Stimulated activated CD4-positive, alpha-beta T cell treated with anti-CD3 and anti-CD28 coated beads, Interleukin-1b, Interleukin-23, amount 100 ng/mL, for 1 hour (primary cell): ENCODE measurements at places on chromosomes 16 and 17.

GRCh38 chr17:81878294-81878693, 7.2 kb upstream of the ARHGDIA start:
- no peak for DNase-seq

DNA sequence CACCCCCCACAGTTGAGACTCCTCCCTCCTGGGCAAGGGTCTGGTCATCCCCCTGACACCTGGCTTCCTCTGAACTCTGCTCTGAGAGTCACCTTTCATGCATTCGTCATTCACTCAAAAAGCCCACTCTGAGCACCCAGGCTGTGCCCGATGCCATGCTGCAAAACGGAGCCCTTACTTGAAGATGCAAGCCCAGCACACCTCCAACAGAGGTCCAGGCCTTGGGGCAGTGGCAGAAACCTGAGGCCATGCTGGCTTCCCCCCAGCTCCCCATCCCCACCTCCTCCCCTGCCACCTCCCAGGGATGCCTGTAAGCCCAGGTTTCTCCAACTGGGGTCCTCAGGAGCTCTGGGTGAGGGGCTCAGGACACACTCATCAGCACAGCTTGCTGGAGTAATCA, 67.7 kb upstream of the TNRC6C start:
- no peak for DNase-seq

DNA sequence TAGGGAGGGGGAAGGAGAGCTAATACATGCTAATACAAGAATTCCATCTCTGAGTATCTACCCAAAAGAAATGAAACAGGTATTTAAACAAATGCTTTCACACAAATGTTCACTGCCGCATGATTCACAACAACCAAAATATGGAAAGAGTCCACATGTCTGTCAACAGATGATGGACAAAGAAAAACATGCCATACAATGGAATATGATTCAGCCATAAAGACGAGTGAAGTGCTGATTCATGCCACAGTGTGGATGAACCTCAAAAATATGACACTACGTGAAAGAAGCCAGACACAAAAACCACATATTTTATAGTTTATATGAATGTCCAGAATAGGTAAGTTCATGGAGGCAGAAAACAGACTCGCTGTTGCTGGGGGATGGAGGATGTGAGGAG, 321.4 kb downstream of the FOXL1 start:
- no peak for DNase-seq

GRCh38 chr17:60554377-60554788, 28.3 kb upstream of the APPBP2 start:
- no peak for DNase-seq

- no peak for DNase-seq
These were observed 7.1 kb downstream of the COL1A1 start for GRCh38 chr17:50194140-50194933.

- DNase-seq: no peak
These were observed 210.6 kb upstream of the CDH5 start for GRCh38 chr16:66155933-66156332.

DNA sequence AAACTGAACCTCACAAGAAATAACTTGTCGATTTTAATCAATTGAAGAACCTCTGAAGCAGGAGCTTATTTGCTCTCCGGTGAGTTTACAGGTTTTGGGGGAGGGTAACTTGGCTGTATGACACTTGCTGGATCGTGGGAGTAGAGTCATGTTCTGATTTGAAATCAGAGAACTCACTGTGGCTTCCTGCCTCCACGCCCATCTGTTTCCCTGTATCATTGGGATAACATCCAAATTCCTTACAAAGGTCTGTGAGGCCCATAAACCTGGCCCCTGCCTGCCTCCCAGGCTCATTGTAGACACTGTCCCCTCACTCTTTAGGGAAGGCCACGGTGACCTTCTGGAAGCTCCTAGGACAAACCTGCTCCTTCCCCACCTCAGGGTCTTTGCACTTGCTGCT, 48.3 kb downstream of the C17orf67 start:
- DNase-seq: no peak

- no peak for DNase-seq
These were observed 226.6 kb upstream of the RPL38 start for GRCh38 chr17:73976676-73977521.

- DNase-seq: no peak
These were observed 77.5 kb downstream of the PLXDC1 start for GRCh38 chr17:39073916-39074315.

GRCh38 chr17:8726941-8727555, 17.6 kb downstream of the CCDC42 start:
- no peak for DNase-seq

- DNase-seq: no peak
These were observed 957.8 kb upstream of the RBFOX1 start for GRCh38 chr16:6374821-6375220.

- no peak for DNase-seq
These were observed 81.2 kb downstream of the CREBBP start for GRCh38 chr16:3799354-3799753.

GRCh38 chr17:64632606-64633005, 29.5 kb downstream of the SMURF2 start:
- no peak for DNase-seq

DNA sequence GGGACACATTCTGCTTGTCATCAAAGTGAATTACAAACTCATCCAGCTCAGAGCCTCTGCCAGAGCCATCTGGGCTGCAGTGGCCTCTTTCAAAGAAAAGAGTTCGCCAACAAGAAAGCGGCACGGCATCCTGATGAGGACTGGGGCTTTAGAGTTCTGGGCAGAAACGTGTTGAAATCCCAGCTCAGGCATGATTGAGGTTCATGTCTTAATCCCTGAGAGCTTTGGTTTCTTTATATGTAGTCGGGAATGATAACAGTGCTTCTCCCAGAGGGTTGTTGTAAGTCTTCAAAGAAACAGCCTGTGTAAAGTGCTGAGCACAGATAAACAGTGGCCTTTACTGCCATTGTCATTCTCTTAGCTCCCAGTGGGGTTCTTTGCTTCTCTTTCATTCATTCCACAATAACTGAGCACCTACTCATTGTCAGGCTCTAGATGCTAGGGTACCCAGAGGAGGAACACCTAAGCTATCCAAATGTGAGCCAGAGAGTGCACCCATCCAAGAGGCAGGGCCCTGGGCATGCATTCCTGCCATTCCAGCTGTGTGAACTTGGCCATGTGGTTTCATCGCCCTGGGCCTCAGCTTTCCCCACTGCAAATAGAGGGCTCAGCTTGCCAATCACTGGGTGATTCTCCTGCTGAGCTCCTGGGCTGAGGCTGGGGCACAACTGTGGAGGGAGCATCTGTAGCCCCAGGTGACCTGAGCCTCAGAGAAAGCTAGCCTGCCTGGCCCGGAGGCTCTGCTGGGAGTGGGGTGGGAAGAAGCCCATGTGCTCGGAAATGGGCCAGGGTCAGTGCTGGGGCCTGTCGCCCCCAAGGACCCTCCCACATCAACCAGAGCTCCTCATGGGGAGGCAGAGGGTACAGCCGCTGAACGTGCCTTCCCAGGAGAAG, 38.3 kb upstream of the CRHR1 start:
- DNase-seq: no peak

DNA sequence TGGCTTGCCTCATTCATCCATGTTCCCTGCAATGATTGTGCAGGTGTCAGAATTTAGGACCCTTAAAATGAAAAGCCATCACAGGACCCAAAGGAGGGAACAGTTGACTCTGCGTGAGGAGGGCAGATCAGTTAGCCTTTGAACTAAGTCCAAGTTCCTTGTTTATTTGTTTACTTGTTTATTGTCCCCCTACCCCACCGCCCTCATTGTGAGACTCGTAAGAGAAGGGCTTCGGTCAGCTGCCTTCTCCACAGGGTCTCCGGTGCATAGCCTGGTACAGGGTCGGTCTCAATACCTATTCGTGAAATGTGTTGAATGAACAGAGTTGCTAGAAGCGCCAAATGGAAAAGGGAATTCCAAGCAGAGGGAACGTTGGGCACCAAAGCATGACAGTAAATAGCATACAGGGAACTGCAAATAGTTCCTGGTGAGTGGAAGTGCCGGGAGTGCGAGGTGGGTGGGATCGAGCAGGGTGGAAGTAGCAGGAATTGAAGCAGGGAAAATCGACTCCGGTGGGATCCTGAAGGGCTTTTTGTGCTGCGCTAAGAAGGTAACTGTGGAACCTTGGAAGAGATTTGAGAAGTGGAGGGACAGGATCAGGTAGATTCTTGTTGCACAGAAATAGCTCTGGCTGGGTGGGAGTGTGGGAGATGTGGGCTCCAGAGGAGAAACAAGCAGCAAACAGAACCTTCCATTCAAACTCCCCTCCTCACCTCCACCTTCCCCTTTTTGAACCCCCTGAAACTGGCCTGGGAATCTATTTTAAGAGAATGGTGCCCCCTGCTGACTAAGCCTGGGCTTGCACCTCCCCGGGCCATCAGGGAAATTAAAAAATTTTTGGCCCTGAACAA, 12.7 kb downstream of the SLC35B1 start:
- peak; percentile 36 for DNase-seq

DNA sequence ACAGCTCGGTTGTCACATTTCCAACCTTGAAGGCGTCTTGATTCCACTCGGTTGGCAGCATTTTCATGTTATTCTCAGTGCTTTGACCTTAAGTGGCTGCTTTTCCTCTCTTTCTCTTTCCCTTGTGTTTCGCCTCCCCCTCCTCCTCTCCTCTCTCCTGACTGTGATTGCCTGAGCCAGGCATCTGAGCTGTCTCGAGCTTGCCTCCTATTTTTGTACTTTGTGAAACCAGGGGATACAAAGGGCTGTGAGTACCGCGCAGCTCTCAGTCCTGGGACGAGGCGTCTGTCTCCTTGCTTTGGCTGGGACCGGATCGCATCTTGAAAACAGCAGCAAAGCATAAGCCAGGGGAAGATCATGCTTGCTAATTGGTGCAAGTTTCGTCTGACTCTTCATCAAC, 48.8 kb upstream of the SDK2 start:
- DNase-seq: no peak

DNA sequence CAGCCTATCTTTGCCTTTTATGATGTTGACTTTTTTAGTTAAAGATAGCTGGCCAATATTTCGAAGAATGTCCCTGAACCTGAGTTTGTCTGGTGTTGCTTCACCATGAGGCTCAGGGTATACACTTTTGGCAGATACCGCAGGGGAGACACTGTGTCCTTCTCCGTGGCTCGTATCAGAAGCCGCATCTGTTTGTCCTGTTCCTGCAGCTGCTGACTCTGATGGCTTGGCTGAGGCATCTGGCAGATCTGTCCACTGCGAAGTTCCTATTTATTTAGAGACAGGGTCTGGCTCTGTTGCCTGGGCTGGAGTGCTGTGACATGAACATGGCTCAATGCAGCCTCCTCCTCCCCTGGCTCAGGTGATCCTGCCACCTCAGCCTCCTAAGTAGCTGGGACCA, 93.5 kb downstream of the CRISPLD2 start:
- no peak for DNase-seq

GRCh38 chr17:1173432-1174262, 6.1 kb downstream of the ABR start:
- DNase-seq: no peak

DNA sequence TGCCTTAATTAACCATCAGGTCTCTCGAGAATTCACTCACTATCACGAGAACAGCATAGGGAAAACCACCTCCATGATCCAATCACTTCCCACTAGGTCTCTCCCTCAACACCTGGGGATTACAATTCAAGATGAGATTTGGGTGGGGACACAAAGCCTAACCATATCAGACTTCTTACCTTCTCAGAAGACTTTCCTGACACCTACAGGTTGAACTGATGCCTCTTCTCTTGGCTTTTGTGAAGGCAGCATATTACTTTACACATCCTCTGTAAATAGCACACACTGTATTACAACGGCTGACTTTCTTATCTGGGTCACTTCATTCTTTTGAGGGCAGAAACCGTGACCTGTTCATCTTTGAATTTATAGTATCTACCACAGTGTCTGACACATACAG, 23.6 kb downstream of the BMERB1 start:
- no peak for DNase-seq

DNA sequence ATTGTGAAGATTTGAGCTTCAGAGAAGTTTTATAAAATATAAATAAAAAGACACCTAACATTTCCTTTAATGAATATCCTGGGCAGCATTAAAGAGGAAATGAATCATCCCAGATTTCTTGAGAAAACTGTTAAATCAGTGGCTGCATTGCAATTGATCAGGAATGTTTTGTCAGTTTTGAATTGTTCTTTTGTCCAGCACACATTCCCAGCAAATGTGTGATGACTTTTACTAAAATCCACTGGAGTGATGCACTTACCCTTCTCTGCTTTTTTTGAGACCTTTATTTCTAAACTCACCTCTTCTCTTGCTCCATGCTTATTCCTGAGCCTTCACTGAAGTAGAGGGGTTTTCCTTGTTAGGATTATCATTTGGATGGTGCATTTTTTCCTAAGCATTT, 1307.2 kb downstream of the CDH8 start:
- no peak for DNase-seq

DNA sequence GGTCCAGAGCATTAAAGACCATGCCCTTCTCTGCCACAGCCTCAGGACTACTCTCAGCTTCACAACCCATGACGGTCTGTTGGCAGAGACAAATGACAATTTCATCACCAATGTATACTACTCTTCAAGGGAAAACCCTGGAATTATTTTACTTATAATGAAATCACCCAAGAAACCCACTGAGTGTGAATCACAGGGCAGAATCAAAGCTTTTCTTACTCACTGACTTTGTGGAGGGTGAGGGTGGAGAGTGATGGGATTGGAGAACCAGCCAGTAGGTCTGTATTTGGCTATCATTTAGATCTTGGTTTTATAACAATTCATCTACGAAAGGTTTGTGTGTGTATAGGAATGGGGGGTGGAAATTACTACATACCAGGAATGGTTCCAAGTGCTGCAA, 442.6 kb downstream of the SHISA9 start:
- no peak for DNase-seq

- DNase-seq: no peak
These were observed 120.8 kb downstream of the CDYL2 start for GRCh38 chr16:80683646-80684045.

GRCh38 chr17:34245351-34245905, 9.7 kb upstream of the CCL2 start:
- DNase-seq: no peak

DNA sequence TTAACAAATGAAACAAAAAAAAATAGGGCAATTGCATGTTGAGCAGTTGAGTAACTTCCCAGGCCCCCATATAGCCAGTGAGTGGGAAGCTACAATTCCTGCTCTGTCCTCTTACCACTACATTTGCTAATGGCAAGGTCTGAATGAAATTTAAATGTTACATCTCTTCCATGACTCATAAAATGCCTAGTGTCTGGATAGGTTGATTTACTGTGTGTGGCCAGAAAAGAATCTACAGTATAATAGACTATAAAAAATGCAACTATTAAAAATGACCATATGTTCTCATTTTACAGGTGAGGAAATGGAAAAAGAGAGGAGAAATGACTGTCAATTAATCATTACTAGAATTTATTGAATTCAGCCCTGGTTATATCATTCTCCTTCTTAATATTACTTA, 1199.3 kb downstream of the CDH11 start:
- DNase-seq: no peak

GRCh38 chr17:56481659-56482058, 111.8 kb upstream of the NOG start:
- DNase-seq: no peak

DNA sequence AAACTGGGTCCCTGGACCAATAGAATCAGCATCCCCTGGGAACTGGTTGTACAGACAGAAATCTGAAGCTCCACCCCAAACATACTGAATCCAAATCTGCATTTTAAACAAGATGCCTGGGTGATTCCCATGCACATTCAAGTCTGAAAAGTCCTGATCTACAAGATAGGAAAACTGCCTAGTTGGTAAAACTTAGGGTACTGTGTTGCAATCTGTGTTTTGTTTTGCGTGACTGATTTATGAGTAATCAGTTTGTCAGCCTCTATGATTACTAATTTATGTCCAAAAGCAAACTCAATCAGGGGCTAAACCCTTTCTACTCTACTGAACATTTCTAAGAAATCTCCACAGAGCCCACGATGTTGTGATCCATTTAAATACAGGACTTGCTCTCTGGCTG, 103.8 kb downstream of the YPEL2 start:
- DNase-seq: no peak
